ENCODE measurements at places on chromosomes 2 and 18.

DNA sequence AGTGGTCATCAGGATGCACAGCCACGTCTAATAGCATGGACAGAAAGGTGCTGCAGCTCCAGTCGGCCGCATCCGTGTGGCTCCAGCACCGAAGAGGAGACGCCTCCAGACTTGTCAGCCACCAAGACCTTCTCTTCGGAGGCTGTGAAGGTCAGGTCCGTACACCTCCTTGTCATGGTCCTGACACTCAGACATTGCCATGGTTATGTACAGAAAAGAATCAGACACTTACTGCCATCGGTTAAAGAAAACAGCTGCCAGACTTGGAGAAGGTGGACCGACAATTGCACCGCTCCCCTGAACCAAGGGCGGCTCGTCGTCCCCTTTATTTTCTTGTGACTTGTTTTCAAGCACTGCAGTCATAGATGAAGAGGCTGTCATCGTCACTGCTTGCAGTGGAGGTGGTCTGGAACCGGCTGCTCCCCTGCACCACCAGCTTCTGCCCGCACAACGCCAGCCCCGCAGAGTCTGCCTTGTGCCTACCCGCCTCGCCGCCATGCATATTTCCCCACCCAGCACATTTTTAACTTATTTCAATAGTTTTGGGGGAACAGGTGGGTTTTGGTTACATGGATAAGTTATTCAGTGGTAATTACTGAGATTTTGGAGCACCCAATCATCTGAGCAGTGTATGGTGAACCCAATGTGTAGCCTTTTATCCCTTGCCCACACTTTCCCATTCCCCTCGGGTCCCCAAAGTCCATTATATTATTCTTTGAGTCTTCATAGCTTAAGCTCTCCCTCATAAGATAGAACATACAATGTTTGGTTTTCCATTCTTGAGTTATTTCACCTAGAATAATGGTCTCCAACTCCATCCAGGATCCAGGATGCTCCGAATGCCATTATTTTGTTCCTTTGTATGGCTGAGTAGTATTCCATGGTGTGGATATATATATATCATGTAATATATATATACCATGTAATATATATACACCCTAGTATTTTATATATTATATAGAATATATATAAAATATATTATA lies 18.1 kb downstream of the FBXO48 start:
- no peak for DNase-seq

DNA sequence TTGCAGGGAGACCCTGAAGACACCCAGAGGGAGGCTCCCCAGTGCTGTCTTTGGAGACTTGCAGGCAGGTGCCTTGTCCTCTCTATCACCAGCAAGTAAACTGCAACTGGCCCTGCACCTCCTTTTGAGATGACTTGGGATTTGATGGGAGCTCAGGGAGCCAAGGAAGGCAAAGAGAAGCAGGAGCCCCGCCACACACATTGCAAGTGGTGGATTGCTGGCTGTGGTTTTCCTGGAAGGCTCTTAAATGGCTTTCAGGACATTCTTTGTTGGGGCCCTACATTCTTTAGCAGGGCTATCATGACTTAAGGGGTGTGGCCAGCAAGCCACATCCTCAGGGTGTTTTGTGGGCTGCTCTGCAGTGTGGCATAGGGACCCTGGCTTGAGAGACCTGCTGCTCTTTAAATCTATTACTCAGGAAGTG lies 39.9 kb upstream of the CDC42EP3 start:
- DNase-seq: peak; percentile 58

- no peak for DNase-seq
Observed at GRCh38 chr2:73069855-73070642, 1.5 kb downstream of the SFXN5 start.

GRCh38 chr2:60070736-60071489 lies 482.5 kb downstream of the BCL11A start:
- no peak for DNase-seq

GRCh38 chr2:37581433-37581832 lies 90.0 kb downstream of the CDC42EP3 start:
- DNase-seq: no peak

GRCh38 chr2:164781394-164781793 lies 60.2 kb downstream of the COBLL1 start:
- DNase-seq: no peak

DNA sequence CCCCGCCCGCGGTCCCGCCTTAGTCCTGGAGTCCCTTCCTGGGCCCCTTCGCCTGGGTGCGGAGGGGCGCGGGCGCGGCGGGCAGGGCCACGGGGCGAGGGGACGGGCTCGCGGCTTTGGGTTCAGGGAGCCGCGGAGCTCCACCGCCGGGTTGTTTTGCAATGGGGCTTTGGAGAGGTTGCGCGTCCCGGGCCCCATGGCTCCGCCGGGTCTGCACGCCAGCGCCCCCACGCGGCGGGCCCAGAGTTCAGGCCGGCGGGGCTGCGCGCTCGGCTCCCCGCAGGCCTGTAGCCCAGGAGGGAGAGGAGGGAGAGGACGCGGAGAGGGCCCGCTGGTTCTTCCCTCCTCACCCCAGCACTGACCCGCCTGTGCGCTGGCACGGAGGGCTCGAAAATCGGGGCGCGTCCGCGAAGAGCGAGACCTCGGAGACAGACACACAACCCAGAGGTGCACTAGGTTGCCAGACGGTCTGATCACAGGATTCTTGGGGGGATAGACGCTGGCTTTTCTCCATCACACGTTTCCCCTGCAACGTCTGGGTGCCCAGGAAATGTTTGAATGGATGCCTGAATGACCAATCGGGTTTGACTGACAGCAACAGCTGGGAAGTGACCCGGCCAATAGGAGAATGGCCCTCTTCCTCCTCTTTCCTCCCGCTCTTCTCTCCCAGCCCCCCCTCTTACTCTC lies 4.9 kb upstream of the SIX2 start:
- peak; percentile 92 for DNase-seq

GRCh38 chr2:157443795-157444640 lies at the start of gene CYTIP:
Gene CYTIP (minus strand): TSS chr2:157444089. CDS start chr2:157444020, 69 bp downstream.
- DNase-seq: no peak

- DNase-seq: no peak
Observed at GRCh38 chr2:205477016-205477705, 205.1 kb upstream of the NRP2 start.

GRCh38 chr2:66201242-66201641 lies 233.7 kb upstream of the MEIS1 start:
- DNase-seq: peak; percentile 28

- DNase-seq: no peak
Observed at GRCh38 chr2:85990084-85990483, 101.3 kb upstream of the ST3GAL5 start.

GRCh38 chr18:43389163-43389562 lies 111.9 kb upstream of the SYT4 start:
- DNase-seq: no peak

- peak; percentile 68 for DNase-seq
Observed at GRCh38 chr2:237486819-237487448, at the start of gene MLPH. Gene MLPH (plus strand): TSS chr2:237487251. CDS start chr2:237493427, 6,176 bp downstream.

DNA sequence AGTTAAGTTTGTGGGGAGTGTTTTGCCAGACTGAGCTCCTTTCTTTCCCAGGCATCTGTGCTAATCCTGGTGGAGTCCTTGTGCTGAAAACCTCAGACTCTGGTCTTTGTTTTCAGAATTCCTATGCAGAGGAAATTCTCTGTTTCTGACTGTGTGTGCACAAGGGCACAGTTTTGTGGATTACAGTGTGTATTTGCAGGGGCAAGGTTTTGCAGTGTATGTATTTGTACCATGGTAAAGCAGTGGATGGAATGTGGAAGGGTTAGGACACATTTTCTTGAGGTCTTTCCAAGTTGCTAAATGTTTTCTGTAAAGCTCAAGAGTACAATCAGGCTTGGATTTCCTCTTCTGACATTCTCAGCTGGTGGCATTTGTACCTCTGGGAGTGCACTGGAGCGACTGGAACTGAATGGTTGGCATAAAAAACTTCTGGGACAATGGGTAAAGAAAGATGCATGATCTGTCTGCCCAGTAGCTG lies 139.5 kb upstream of the RND3 start:
- DNase-seq: no peak

GRCh38 chr18:9721893-9722550 lies 13.9 kb downstream of the RAB31 start:
- no peak for DNase-seq

DNA sequence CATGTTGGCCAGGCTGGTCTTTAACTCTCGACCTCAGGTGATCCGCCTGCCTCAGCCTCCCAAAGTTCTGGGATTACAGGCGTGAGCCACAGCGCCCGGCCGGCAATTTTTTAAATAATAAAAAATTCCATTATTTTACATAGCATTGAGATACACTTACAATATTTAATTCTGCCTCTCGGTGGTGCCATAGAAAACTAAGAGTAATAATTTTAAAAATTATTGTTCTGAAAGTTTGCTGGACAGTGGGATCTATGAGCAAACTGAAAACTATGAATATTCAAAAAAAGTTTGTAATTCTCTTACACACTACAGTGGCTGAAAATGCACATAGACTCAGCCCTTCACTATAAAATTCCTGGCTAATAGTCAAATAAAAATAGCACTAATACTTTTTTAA lies 90.9 kb upstream of the STON1 start:
- DNase-seq: no peak

- DNase-seq: no peak
Observed at GRCh38 chr2:8296306-8296705, 385.6 kb upstream of the ID2 start.

DNA sequence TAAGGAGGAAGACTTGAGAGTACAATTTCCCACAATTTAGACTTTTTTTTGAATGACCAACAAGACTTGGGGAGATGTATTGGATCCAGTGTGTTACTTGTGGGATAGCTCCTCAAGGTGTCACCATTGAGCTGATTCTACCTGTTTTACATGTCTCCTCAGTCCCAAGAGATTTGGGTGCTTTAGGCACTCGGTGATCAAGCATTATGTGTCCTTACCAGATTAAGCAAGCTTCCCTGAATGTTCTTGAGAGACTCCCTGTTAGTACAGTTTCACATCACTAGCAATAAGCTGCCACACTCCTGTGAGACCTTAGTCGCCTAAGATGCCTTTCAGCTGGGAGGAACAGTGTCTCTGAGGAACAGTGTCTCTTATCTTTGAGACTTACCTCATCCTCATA lies 384.3 kb upstream of the SYT4 start:
- peak; percentile 33 for DNase-seq

DNA sequence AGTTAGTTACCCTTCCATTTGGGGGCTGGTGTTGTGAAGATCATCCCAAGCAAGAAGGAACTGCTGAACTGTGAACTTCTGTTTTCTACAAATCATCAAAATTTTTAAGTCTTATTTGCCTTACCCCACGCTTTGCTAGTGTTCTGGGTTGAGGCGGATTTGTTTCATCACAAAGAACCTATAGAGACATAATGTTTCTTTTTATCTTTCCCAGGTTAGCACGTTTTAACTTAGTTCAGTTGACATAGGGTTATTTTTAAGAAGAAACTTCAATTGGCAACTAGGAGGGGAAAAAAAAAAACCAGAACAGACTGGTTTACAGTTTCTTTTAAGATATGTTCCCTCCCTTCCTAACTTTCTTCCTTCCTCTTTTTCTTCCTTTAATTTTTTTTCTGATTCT lies 31.1 kb upstream of the CERS6 start:
- no peak for DNase-seq

- no peak for DNase-seq
Observed at GRCh38 chr2:163953390-163953907, 217.6 kb upstream of the FIGN start.

DNA sequence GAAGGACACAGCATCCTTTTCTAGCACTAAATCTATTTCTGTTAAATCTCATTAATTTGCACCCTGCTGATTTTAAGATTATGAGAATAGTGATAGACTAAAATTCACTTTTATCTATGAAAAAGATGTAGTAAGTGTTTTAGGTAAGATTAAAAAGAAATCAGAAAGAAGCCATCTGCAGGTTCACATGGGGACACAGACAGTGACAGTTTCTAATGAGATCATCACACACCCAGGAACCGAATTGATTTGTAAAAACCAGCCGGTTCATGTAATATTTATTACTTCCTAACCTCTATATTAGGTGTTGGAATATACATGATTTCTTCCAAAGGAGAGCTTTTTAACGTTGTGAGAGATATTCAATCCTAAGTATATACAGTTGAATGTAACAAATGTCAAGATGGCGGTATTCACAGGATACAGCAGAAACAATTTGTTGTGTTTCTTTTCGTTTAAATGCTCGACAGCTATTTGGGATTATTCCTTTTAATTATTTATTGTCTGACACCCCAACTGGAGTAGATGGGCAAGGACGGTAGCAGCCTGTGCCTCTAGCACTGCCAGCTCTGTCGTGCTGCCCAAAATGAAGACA lies 223.4 kb downstream of the CCDC102B start:
- DNase-seq: no peak

DNA sequence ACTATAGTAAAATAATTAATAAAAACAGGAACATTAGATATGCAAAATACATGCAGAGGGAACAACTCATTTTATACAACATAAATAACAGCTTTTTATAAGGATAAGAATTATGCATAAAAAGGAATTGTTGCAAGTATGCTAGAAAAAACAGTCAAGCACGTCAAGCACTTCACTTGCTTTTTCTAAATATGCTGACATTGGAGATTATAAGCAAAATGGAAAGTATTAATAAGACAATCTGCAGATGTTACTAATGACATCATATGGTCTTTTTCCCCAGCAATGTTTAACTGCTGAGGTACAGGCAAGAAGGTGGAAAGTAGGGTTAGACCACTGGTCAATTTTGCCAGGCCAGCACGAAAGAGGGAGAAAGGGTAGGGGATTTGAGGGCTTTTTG lies 111.7 kb downstream of the HIBCH start:
- no peak for DNase-seq

GRCh38 chr2:36697424-36698066 lies 1.0 kb downstream of the VIT start:
- DNase-seq: no peak

DNA sequence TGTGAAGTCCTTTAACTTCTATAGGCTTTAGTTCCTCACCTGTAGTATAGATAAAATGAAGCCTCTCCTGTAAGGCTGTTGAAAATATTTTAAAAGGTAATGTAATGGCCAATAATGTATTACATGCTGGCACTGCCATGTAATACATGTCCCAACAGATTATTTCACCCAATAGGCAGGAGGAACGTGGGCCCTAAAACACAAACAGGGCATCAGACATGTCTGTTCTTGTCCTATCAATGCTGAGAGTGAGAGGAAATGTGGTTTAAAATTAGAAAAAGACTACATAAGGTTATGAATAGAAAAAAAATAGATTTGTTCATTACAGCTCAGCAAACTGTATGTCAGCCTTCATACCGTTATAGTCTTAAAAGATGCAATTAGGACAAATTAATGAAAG lies 492.7 kb upstream of the DDX18 start:
- no peak for DNase-seq

DNA sequence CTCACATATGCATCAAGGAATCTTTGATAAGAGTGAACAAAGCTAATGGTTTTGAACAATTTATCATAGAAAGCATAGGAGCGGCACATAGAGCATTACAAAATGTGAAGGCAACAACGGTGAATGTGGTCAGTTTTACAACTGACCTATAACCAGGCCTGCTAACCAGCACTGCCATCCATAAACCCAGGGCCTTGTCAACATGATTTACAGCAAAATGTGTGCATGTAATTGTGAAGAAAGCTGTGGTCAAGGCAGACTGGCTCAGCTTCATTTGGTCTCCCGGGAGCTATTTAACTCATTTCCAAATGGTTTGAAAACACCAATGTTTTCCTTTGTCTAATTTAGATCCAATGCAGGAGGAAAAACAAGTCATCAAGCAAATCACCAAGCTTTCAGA lies 119.8 kb downstream of the DHRS9 start:
- DNase-seq: no peak

- DNase-seq: no peak
Observed at GRCh38 chr2:133776936-133777573, 208.8 kb upstream of the NCKAP5 start.

Data from iPS-NIHi11 (cell line).